Stimulated activated CD4-positive, alpha-beta T cell treated with anti-CD3 and anti-CD28 coated beads, TNF-alpha, amount 100 ng/mL, for 1 hour (primary cell): ENCODE measurements at places on chromosomes 6 and 20.

DNA sequence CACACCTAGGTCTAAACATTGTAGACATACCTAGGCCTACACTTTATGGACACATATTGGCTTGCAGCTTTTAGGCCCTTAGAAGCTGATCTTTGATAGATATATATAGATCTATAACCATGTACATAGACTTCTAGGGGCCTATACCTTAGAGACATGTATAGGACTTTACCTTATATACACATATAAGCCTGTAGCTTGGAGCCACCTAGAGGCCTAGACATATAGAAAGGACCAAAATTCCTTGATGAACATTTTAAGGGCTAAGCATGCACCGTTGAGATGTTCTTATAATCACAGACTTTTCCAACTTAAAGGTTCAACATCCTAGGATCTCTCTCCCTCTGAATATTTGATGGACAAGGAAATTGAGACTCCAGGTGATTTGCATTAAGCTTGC, 371.7 kb upstream of the SASH1 start:
- DNase-seq = no peak

DNA sequence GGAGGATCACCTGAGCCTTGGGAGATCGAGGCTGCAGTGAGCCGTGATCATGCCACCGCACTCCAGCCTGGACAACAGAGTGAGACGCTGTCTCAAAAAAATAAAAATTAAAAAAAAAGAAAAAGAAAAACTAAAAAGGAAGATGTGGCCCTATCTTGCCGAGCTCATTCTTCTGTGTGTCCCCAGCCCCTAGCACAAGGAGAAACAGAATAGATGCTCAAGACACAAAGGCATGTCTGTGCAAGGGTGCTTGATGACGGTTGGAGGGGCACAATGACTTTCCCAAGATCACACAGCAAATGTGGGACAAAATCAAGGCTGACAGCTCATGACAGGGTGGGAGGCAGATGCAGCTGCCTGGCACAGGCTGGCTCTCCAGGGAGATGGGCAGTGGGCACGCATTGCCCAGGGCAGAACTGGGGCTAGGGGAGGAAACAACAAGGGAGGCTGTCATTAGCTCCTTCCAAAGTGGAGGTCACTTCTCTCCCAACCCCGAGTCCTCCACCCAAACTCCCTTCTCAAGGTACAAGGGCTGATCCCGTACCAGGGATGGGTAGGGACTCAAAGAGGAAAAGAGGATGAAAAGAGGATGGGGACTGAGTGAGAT, 775 bp upstream of the NRSN2 start:
- DNase-seq = no peak

DNA sequence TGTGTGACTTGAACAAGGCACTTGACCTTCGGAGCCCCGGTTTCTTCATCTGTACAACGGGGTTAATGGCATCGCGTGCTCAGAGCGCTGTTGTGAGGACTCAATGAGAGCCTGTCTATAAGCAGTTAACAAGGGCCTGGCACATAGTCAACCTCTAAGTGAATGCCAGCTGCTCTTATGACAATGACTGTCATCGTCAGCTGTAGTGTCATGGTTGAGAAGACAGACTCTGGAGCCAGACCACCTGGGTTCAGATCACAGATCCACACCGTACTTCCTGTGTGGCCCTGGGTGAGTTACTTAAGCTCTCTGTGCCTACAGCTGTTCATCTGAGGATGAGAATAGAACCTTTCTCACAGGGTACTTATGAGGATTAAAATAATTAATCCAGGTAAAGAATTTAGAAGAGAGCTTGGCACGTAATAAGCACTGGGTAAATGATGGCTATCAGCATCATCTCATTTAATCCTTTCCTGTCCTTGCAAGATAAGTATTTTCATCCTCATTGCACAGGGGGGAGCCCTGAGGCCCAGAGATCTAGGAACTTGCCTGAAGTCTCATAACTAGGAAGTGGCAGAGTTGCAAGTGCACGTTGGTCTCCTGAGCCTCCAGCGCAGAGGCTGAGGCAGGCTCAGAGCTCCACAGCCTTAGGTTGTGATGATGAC, 105.3 kb downstream of the EYA2 start:
- no peak for DNase-seq

- no peak for DNase-seq
Observed at GRCh38 chr20:1489325-1489724, 1.9 kb downstream of the SIRPB2 start.
